ENCODE measurements at places on chromosomes 16 and 17.

DNA sequence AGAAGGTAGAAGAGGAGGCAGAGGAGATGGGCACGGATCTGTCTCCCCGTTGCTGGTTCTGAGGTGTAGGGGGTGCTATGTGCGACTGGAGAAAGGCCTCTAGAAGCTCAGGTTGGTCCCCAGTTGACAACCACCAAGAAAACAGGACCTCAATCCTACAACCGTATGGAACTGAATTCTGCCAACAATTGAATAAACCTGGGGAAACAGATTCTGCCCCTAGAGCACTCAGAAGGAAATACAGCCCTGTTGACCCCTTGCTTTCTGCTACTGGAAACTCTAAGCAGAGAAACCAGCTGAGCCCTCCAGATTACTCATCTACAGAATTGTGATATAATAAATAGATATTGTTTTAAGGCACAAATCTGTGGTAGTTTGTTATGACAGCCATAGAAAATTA is 313.0 kb upstream of the GOT2 start:
- DNase-seq, result no peak

DNA sequence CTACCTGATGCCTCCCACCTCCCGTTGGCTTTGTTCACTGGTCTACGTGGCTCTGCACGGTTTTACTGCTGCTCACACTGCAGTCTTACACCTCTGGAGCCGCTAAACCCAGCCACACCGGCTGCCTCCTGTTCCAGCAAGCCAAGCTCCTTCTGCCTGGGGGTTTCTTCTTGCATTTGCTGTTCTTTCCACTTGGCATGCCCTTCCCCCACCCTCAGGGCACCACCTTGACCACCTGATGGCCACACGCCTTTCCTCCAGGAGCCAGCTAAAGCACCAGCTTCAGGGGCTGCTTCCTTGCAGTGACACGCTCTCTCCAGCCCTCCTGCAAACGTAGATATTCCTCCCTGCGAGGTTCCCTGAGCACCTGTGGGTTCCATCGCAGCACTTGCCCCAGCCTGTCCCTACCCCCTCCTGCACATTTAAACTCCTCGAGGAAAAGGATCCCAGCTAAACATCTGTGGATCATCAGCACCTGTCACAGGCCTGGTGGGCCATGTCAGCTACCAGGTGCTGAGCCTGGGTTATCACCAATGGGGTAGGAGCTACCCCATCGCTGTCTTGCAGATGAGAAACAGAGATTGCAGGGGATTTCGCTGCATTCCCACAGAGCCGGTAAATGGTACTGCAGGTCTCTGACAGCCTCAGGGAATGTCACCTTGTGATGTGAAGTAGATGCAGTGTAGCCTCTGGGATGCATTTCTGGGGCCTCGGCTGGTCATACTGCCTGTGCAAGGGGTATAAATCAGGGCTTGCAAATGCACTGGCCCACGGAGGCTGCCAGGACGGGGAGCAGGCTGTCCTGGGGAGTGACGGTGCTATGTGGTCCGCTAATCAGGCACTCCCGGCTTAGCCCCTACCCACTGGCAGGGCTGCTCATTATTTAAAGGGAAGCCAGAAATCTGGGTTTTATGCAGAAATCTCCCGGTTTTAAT is 285.2 kb downstream of the CPPED1 start:
- DNase-seq, result no peak

GRCh38 chr16:17470182-17470907 is 415 bp downstream of the XYLT1 start:
- DNase-seq, result no peak

GRCh38 chr16:23934610-23935236 is 98.9 kb downstream of the PRKCB start:
- DNase-seq, result no peak

- DNase-seq, result peak; percentile 57
Observed at GRCh38 chr17:57455063-57455914, 199.0 kb downstream of the MSI2 start.

GRCh38 chr17:56678249-56679114 is 85.0 kb downstream of the NOG start:
- DNase-seq, result no peak

- DNase-seq, result peak; percentile 10
Observed at GRCh38 chr17:82013341-82013740, 9.3 kb downstream of the CENPX start.

DNA sequence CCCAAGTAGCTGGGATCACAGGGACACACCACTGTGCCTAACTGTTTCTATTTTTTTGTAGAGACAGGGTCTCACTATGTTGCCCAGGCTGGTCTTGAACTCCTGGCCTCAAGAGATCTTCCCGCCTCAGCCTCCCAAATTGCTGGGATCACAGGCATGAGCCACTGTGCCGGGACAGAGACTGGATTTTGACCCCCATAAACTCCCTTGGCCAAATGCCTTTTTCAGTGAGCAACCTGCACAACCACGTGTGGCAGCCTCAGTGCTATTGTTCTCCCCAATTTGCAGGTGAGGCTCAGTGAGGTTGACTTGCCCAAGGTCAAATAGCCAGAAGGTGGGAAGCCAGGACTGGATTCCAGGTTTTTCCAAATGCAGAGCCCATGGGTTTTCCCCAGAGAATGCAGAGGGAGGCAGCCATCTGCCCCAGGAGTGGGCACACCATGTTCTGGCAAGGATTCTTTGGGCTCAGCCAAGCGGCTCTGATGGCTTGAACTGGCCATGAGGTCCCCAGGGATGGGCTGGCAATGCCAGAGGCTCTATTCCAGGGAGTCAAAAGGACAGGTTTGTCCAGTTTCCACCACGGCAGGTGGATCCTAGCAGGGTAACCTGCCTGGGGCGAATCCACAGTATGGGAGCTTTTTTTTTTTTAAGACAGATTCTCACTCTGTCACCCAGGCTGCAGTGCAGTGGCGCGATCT is 1.8 kb downstream of the IL27 start:
- no peak for DNase-seq

GRCh38 chr17:57605675-57606105 is 139.4 kb downstream of the CCDC182 start:
- peak; percentile 55 for DNase-seq

DNA sequence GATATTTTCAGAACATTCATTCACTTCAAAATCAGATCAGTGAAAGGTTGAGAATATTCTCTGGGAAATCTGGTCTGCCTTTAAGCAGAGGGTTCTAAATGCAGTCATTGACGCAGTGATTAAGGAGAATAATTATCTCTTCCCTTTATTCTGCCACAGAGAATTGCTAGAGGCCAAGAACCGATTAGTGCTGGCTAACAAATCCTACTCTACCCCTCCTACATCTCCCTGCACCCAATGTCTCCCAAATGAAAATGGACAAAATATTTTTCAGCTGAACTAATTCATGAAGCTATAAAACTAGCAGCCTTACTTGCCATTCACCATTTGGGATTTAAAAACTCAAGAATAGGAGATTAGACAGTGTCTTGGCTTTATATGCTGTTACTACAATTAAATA is 185.5 kb upstream of the SOX9 start:
- DNase-seq, result no peak

DNA sequence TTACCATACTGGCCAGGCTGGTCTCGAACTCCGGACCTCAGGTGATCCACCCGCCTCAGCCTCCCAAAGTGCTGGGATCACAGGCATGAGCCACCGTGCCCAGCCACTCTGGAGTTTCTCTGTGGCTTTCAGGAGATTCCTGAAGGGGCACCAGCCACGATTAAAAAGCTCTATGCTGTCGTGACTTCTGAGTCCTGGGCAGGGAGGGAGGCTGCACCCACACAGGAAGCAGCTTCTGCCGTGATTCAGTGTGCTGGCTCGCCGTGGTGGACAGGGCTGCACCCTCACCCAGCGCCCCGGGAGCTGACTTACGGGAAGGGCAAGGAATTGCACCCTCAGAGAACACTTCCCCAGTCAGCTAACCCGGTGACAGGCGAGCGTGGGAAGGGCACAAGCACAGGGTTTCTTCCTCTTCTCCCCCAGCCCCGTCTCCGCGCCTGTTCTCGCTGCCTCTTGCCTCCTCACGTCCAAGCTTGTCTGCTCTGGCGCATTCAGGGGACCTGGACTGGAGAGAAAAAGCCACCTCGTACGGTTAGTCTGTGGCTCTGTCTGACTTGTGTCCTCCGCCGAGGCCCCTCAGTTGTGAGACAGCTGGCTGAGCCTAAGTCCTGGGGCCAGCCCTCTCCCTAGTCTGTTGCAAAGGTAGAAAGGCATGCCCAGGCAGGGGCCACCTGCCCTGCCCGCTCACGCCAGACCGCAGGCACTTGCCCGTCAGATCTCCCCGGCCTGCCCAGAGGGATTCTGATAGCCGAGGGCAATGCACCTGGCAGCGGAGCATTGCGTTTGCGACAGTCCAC is 145.0 kb downstream of the SEC14L1 start:
- peak; percentile 89 for DNase-seq

GRCh38 chr17:73899839-73900238 is 255.6 kb upstream of the SDK2 start:
- no peak for DNase-seq

All from IMR-90 (cell line).